ENCODE measurements at places on chromosomes 12 and 14.

- no peak for DNase-seq
Observed at GRCh38 chr12:62924084-62924483, 10.9 kb downstream of the PPM1H start.

DNA sequence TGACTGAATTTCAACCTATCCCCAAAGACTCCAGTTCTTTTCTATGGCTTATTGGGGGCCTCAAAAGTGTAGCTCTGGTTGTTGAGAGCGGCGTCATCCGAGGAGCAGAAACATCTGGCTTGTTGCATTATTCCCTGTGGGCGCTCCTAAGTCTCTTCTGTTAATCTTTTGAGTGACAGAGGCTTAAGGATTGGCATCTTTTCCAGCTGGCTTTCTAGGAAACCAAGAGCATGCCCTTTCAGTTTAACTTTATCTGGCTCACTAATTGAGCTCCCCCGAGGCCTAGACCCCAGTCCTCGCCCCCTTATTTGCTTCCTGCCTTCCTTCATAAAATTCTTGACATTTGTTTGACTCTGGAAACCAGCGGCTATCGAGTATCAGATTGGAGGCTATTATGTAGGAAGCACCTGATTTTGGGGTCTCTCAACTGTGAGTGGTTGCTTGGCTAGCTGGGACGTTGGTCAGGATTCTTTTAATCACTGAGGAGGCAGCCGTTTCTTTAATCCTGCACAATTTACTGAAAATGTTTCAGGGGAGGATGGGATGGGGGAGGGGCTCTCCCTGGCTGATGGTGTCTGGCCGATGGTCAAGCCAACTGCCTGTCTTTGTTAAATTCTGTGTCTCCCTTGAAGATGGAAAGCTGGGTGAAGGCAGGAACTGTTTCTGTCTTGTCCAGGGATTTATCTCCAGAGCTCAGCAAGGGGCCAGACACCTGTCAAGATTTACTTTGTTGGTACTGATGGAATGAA, 3.1 kb downstream of the SMOC1 start:
- DNase-seq: no peak

DNA sequence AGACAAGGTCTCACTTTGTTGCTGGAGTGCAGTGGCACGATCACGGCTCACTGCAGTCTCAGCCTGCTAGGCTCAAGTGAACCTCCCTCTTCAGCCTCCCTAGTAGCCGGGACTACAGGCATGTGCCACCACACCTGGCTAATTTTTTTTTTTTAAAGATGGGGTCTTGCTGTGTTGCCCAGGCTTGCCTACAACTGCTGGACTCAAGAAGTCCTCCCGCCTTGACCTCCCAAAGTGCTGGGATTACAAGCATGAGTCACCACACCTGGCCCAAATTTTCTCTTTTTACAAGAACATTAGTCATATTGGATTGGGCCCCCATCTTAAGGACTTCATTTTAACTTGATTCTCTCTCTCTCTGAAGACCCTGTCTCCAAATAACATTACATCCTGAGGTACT, 7.0 kb upstream of the HECTD4 start:
- no peak for DNase-seq

GRCh38 chr14:32435411-32435810, 106.3 kb downstream of the AKAP6 start:
- DNase-seq: no peak

GRCh38 chr14:55327179-55327578, 56.0 kb downstream of the FBXO34 start:
- DNase-seq: no peak

DNA sequence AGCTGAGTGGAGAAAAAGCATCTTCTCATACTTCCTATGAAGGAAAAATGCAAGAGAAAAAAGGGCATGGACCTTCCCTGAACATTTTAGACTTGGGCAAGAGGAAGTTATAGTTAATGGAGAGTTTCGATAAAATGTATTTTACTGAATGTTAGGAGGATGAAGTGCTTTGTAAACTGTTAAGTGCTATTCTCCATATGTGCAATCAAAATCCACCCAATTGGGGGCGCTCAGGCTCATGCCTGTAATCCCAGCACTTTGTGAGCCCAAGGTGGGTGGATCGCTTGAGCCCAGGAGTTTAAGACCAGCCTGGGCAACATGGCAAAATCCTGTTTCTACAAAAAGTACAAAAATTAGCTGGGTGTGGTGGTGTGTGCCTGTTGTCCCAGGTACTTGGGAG, 1.9 kb upstream of the CNPY2 start:
- DNase-seq: no peak

GRCh38 chr14:66476964-66477363, 9.2 kb upstream of the CCDC196 start:
- no peak for DNase-seq

DNA sequence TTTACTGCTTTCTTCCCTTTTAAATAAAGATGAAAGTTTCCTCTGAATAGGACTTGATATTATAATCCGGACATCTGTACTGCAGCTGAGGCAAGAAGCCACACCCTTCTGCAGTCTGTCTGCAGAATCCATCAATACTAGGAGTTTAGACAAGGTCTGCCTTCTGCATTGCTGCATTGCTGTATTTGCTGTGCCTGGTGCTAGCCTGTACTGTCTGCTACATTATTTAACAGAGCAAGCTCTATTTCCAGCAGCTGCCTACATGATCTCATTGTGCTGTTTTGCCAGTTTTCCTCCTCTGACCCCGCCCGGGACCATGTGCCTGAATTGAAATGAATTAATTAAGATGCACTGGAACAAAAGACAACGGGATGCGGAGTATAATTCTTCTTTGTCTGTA, 1.7 kb downstream of the TUBA1A start:
- DNase-seq: no peak

GRCh38 chr12:111454311-111454710, 48.6 kb downstream of the SH2B3 start:
- DNase-seq: no peak

GRCh38 chr12:106123551-106124081, 15.1 kb downstream of the NUAK1 start:
- no peak for DNase-seq

- DNase-seq: no peak
Observed at GRCh38 chr12:56129206-56129941, 1.3 kb downstream of the ESYT1 start.

GRCh38 chr12:3753544-3754284, 805 bp upstream of the CRACR2A start:
- no peak for DNase-seq

DNA sequence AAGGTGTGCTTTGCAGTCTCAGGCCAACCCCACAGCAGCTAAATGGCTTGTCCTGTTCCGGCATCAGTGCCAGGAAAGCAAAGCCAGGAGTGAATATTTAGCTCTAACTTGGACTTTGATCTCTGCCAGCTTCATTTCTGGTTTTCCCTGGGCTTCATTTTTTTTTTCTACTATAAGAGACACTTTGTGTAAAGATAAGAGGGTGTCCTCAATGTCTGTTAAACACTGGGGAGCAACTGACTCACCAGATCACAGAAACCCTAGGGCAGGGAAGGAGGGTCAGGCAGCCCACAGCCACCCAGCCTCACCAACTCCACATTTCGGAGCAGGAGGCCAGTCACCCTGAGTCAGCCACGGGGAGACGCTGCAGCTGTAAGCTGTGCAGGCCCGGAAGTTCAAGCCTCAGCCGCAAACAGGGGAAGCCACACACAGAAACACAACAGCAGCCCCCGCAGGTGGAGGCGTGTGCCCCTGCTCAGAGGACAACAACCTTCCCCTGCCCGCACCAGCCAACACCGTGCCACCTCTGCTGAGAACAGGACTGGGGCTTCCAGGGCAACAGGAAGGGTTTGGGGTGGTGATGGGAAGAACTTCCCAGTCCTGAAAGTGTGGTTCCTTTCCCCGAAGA, 6.3 kb downstream of the TNFRSF1A start:
- no peak for DNase-seq

- DNase-seq: no peak
Observed at GRCh38 chr14:65920996-65921395, 508.5 kb downstream of the FUT8 start.

GRCh38 chr12:16669756-16670155, 63.8 kb upstream of the LMO3 start:
- DNase-seq: no peak

DNA sequence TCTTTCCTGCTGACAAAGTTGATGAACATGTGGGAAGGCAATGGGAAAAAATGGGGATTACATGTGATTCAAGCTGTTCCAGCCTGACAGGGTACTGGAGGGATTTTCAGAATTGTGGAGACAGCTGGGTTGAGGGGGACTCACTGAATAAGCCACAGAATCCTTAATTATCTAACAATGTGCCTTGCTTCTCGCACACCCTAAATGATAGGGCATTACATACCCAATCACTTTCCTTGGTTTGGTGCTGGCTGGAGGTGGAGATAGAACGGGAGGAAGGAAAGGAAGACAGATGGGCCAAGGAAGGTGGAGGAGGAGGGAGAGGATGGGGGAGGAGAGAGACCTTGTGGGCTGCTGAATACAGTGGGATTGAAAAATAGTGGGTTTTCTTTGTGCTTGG, 20.7 kb downstream of the PELI2 start:
- no peak for DNase-seq

DNA sequence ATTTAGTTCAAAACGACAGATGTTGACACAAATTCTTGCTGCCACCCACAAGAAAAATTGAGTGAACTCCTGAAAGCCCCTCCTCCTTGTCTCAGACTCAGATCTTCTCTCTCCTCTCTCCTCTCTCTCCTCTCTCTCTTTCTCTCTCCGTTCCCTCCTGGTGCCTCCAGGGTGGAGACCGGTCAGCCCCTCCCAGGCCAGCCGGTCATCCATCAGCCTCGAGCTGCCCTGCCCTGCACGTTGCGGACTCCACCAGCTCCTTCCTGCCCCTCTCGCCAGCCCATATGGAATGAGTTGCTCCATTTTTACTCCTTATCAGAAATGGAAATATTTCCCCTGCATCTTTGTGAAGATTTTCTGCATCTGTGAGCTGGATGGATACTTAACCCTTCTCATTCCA, 103.8 kb downstream of the TBX5 start:
- no peak for DNase-seq

DNA sequence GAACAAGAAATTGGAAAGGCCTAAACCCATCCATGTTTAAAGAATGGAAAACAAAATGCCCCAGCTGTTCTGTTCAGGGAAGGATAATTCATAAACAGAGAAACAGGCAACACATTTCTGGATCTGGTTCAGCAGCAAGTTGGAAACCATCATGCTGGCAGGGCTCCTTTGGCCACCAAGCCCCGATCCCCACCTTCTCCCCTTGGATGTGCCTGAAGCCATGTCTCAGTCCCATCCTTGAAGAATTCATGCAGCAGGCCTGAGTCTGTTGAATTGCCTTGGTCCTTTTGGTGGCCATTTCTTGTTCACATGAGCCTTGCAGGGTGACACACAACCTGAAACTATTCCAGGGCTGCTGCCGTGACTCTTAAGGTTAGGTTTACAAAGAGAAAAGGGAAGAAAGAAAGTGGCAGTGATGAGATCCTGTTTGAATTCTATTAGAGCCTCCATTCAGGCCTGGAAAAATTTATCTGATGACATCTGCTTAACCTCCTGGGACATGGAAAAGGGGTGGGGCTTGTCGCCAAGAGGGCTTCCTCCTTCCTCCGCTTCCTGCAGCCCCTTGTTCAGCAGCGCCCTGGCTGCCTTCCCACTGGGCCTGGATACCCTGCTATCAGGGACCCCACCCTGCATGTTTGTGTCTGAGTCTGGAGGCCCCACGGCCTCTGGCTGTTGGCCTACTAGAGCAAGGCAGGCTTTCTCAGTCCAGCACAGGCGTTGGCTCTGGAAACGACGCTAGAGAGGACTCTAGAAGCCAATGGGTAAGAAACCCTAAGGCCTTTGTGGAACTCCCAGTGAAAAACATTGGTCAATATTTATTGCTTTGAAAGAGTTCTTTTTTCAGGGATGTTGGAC, 341.9 kb downstream of the C12orf75 start:
- DNase-seq: no peak

GRCh38 chr12:122310626-122311333, 44.5 kb upstream of the VPS33A start:
- no peak for DNase-seq

DNA sequence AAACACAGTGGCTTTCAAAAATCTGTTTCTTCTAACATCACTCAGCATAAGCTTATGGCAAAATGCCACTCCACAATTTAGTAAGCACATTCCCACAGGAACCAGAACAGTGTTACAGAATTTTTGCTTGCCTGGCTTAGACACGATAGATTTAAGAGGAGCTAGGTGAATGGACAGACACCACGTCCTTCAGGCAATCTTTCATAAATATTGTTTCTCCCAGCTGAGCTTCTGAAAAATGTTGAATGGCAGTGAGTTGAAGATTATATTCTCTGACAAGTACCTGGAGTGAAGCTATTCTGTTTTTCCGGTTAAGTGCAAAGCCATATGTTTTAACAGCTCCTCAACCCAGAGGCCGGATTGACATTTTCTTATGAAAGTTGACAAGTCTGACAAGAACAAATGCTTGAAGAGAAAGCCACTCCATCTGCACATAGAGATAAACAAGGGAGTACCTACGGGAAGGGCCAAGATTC, 102.0 kb downstream of the FSCB start:
- no peak for DNase-seq

DNA sequence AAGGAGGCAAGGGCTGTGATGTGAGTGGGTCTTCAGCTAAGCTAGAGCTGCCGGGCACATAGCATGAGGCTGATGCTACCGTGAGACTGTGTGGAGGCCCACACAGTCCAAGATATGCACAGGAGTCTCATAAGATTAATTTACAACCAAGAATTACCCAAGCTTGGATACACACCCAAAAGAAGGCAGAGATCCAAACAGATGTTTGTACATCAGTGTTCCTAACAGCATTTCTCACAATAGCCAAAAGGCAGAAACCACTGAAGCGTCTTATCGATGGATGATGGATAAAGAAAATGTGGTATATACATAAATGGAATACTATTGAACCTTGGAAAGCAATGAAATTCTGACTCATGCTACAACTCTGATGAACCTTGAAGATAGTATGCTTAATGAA, 40.8 kb upstream of the RIC8B start:
- DNase-seq: no peak

- no peak for DNase-seq
Observed at GRCh38 chr14:86989285-86989684, 1003.7 kb downstream of the GALC start.

- DNase-seq: no peak
Observed at GRCh38 chr12:30358671-30359070, 337.0 kb downstream of the IPO8 start.

GRCh38 chr12:56118688-56119357, 757 bp downstream of the ZC3H10 start:
- no peak for DNase-seq

GRCh38 chr14:53946404-53947093, 10.1 kb downstream of the BMP4 start:
- DNase-seq: no peak

DNA sequence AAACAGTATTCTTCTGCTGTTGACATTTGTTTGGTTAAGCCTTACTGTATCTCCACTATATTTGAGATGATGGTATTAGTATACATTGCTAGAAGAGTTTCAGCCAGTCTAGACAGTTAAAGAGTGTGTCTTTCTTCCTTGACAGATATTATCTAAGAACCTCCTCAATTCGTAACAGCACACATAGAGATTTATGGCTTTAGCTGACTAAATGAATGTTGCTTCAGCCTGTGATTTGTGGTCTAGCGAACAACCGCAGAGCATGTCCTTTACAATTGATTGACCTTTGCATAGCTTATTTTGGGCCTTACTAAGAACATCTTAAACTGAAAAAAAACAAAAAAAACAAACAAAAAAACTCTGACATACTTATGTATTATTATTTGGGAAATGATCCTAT, 122.2 kb downstream of the DAAM1 start:
- DNase-seq: no peak

- DNase-seq: no peak
Observed at GRCh38 chr12:103793512-103794045, 47.5 kb downstream of the NT5DC3 start.
